ENCODE measurements at places on chromosomes 3 and 15.

- no peak for DNase-seq
Observed at GRCh38 chr3:86794361-86795065, 196.4 kb downstream of the VGLL3 start.

DNA sequence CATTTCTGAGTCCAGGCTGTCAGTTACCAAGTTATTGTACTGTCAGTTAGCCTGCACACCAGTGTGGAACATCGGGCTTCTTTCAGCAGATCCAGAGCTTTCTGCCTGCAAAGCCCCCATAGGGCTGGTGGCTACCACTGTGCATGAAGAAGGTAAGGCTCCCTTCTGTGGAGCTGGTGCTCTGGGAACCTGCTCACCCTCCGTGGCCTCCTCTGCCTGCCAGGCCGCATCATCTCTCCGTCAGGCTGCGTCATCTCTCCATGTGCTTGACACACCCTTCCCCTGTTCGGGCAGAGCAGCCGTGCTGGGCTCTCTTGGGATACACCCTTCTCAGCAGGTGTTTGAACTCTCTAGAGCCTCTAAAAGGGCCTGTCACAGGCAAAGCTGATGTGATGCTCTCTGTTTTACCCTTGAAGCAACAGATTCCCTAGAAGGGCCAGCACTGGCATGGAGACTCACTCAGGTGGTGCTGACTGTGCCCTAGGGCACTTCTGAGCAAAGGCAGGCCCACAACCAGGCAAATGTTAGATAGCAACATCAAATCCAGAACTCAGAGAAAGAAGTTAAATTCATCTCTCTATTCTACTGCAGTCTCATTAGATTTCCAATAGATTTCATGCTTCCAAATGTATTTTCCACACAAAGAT lies 261.1 kb downstream of the EPHB1 start:
- no peak for DNase-seq

GRCh38 chr15:68209272-68209671 lies 4.1 kb upstream of the CALML4 start:
- no peak for DNase-seq

DNA sequence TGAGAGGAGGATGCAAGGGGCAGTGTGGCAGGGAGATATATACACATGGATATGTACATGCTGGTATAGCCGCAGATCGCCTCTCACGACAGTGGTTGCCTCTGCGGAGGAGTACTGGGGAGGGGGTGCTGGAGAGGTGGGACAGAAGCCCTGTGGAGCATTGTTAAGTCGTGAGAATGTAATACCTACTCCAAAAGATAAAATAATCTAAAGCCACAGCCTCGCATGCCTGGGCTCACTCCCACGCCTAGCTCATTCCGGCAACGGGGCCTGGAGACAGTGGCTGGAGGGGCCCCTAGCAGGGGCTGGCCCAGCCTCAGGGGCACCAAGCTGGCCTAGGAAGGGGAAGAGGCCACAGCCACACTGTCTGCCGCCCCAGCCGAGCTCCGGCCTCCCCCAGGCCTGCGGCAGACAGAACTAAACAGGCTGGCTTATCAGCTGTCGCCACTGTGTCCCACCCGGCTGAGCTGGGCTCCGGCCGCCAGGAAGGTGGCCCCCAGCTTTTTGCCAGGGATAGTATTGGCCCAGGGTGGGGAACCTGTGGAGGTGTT lies 65.1 kb upstream of the LCTL start:
- no peak for DNase-seq

DNA sequence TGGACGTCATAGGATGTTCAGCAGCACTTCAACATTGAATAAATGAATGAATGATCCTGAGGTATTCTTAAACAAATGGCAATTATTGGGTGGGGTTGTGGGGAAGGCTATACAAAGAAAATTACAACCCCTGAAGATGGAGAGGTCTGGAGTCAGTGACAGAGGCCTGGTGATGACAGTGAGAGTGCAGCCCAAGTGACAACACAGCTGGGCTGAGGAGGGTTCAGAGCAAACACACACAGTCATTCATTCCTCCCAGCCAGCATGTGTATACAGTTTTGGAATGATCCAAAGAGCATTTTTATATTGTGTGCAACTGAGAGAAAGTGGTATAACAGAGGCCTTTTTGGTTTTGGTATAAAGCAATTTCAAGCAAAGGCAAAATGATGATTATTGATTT lies 148.1 kb downstream of the ANO10 start:
- no peak for DNase-seq

DNA sequence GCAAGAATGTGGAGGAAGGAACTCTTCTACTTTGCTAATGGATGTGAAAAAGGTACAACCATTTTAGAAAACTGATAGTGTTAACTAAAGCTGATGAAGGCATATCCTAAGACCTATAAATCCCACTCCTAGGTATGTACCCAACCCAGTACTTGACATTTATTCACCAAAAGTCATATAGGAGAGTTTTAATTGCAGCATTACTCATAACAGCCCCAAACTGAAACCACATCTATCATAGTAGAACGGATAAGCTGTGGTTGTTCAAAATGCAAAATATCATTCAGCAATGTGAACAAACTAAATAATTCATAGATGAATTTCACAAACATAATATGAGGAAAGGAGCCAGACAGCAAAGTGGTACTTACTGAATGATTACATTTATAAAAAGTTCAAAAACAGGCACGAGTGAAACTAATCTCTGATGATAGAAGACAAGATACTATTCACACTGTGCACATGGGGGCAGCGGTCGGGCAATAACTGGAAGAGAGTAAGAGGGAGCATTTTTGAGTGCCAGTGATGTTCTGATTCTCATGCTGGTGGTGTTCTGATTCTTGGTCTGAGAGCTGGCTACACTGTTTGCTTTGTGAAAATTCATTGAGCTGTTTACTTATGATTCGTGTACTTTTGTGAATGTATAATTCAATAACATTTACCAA lies 34.3 kb downstream of the GOLIM4 start:
- no peak for DNase-seq

- no peak for DNase-seq
Observed at GRCh38 chr15:64894395-64895056, 17.2 kb upstream of the ANKDD1A start.

DNA sequence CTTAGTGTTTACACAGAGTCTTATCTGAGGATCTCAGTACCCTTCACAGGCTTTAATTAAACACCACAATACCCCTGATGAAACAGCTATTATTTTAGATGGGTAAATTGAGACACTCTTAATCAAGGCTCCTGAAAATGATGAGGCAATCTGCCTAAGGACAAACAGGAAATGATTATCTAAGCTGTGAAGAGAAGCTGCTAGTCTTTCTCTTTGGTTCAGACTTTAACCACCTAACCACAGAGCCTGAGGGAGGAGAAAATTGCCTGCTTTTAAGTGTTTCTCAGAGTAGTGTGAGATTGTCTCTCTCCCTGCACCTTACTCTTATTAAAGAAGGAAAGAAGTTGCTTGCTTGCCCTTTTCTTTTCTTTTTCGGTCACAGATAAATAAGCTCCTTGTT lies 364.3 kb upstream of the ADAMTS9 start:
- no peak for DNase-seq

DNA sequence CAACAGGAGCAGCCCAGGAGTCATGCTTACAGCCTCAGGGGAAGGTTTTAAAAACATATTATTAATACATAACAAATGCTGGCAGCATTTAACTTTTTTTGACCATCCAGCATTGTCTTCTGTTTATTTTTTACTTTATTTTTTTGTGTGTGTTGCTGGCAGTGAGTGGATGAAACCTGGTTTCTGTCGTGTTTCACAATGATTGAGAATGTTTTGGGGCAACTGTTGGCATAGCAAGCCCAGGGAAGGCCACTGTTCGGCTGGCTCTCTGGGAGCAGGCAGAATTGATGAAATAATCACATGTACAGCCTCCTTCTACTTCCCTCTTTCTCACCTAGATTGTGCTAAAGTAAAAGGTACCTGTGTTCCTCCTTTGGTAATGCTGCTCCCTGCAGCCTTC lies 190.2 kb downstream of the NR1D2 start:
- DNase-seq: no peak

DNA sequence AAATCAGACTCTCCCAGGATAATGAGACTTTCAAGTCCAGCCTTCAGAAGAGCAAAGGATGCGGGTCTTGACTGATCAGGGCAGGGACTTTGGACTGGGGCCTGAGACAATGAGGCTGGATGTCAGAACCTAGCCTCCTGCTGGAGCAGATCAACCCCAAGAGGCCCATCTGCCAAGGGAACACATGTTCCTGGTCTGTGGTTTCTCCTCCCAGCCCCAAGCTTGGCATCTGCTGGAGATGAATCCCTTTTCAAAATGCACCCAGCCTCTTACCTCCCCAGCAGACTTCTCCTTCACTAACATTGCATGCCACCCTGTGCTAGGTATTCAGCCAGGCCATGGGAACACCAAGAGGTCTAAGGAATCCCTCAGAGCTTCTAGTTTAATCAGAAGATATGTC lies 43.7 kb upstream of the MFGE8 start:
- no peak for DNase-seq
